ENCODE measurements at places on chromosomes 6 and 20. TPM values are rescaled to one million over a fixed set of nuclear protein-coding genes. Genes with fewer than 3 reads are reported as not detected.

GRCh38 chr20:60935971-60936370, 316.1 kb upstream of the CDH4 start:
- H3K4me1 ChIP-seq: no peaks in the 10 kb centered on the region
- no peak overlapping the region for H3K27ac ChIP-seq
- H3K27me3 ChIP-seq: no peaks in the 10 kb centered on the region
- H3K4me3 ChIP-seq: no peak overlapping the region
- no peaks in the 10 kb centered on the region for H3K36me3 ChIP-seq

DNA sequence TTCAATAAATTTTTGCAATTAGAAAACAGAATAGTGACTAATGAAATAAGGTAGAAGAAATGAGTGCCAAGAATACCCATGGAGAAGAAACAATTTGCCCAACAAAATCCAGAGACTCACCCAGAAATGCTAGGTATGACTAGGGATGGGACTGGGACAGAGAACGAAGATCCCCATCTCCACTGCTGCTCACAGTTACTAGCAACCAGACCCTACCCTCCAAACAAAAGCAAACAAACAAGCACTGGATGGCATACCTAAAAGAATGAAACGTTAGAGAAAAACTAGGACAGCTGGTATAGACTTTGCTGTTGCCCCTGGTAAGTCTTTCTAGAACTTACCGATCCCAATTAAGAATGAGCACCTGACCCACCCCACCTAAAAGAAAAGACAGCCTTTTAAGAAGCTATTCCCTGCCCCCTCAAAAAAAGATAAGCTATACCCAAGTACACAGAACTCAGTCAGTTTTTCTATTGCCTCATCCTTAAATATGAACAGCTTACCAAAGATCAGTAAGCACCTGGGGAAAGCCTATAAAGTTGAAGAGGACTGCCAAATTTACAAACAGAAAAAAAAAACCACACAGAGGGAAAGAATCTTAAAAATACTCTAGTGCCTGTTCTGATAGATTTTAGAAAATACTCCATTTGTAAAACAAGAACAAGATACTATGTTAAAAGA, 31.7 kb downstream of the REPS1 start:
- no peak overlapping the region for H3K4me3 ChIP-seq
- H3K27me3 ChIP-seq: no peaks in the 10 kb centered on the region
- H3K36me3 ChIP-seq: no peaks in the 10 kb centered on the region
- no peak for DNase-seq

DNA sequence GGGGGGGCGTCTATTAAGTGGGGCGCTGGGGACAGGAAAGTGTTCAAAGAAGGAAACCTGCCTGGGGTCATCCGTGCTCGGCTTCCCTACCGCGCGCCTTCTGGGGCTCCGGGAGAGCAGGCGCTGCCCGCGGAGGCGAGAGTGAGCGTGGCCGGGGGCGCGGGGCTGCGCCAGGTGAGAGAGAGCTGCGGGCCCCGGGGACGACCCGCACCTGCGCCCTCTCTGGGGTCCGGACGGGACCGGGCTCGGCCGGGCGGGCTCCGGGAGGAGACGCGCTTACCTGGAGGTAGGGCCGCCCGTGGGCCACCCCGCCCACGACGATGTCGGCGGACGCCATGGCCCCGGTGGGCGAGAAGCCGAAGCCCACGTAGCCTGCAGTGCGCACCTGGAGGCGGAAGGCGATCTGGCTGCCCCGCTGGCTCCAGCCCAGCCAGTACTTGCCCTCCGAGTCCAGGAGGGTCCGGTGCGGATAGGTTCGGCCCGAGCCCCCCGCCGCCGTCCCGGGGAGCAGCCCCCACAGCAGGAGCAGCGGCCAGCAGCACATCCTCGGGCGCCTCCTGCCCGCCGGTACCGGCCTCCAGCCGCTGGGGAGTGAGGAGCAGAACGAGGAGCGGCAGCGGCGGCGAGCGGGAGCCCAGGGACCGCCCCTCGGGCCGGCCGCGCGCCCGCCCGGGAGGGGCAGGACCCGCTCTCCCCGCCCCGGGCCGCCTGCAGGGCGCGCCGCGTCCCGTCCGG, at the start of gene MOXD1:
Gene MOXD1, minus strand, starts transcription at position 593 of the 735 bp plus-strand sequence. Its CDS starts 49 bp downstream, at position 544.
- H3K4me3 ChIP-seq: peak within 1 kb of the TSS; percentile 59
- no peaks in the 10 kb centered on the region for H3K4me1 ChIP-seq
- H3K27ac ChIP-seq: no peak within 1 kb of the TSS
- peak; percentile 84 for DNase-seq

DNA sequence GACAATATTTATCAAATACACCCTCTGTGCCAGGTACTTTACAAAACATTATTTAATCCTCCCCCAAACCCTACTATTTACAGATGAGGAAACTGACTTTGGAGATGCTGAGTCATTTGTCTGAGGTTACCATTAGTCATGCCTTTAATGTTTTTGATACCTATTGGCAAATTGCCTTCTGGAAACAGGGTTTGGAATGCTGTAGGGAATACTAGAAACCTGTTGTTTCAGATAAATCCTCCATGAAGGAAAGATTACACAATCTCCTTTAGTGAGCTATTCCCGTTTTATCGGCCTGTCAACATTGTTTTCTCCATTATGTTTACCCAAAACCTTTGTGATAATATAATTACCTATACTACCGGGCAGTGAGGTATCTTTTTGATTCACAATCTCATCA, 93.6 kb upstream of the ADGRF1 start:
- no peak overlapping the region for H3K27ac ChIP-seq
- no peak for DNase-seq
- H3K27me3 ChIP-seq: no peaks in the 10 kb centered on the region

The OLIG3 gene
- polyA plus RNA-seq: not detected

- H3K27me3 ChIP-seq: no peaks in the 10 kb centered on the region
- H3K4me3 ChIP-seq: no peak overlapping the region
- no peak overlapping the region for H3K27ac ChIP-seq
- no peak for DNase-seq
Measured at GRCh38 chr6:35662999-35663398, 25.7 kb downstream of the FKBP5 start.

DNA sequence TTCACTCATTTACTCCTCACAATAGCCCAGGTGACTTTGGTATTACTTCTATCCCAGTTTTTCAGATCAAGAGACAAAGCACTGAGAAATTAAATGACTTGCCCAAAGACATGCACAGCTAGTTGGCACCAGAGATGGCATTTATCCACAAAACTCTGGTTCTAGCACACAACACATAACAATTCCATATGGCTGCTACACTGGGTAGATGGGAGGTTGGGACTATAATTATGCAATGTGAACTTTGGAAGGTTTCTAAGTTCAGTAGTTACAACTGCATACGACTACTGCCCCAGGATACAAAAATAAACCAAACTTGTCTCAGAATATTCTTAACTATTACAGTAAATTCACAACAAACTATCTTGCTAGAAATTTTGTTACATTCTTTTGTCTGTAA, 54.2 kb upstream of the MLIP start:
- DNase-seq: no peak
- H3K4me3 ChIP-seq: no peak overlapping the region
- H3K4me1 ChIP-seq: no peaks in the 10 kb centered on the region
